ENCODE measurements at places on chromosomes 5 and 9. TPM values are rescaled to one million over a fixed set of nuclear protein-coding genes. Genes with fewer than 3 reads are reported as not detected.

The EMB gene
- total RNA-seq: 0.98 TPM

The F2R gene
- total RNA-seq: 63.9 TPM

The WWC1 gene
- 4.9 TPM for total RNA-seq

The ELOVL7 gene
- under 0.01 TPM for total RNA-seq

The ARHGEF37 gene
- not detected for total RNA-seq

The CFAP90 gene
- not detected for total RNA-seq

The TAF11L10 gene
- not detected for total RNA-seq

The SH3TC2 gene
- 1.2 TPM for total RNA-seq

The HMMR gene
- total RNA-seq: 60.4 TPM

The PRPF4 gene
- total RNA-seq: 41.4 TPM

The PCDHB3 gene
- total RNA-seq: 0.20 TPM

The OR1J4 gene
- not detected for total RNA-seq
